ENCODE measurements at places on chromosomes 5 and 9.

GRCh38 chr9:102456562-102456961 lies 538.6 kb upstream of the CYLC2 start:
- no peak for DNase-seq

DNA sequence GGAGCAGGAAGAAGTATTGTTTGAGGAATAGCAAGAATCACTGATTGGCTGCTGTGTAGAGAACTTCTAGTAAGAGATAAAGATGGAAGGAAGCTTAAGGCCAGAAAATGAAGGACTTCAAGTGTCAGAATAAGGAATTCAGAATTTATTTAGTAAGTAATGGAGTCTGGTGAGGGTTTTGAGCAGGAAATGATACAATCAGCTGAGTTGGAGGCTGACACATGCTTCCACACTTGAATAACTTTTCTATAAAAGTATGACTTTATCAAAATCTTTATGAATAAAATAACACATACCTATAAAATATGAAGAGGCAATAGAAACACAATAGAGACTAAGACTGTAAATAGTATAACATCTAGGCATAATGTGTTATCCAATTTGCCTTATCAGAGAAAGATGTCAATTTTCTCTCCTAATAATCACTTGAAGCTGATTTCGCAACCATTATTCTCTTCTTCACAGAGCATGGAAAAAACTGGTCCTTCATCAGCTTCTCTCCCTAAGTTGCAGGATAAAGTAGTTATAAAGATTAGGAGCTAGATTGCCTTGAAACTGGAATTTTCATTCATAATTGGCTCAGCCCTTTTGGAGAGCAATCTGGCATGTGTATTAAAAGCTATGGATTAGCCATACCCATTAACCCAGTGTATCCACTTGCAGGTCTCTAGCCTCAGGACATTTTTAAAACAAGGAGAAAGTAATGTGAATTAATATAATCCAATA lies 143.4 kb downstream of the ZNF608 start:
- DNase-seq = no peak

- no peak for DNase-seq
Measured at GRCh38 chr5:117800261-117800660, 1188.1 kb downstream of the DTWD2 start.

DNA sequence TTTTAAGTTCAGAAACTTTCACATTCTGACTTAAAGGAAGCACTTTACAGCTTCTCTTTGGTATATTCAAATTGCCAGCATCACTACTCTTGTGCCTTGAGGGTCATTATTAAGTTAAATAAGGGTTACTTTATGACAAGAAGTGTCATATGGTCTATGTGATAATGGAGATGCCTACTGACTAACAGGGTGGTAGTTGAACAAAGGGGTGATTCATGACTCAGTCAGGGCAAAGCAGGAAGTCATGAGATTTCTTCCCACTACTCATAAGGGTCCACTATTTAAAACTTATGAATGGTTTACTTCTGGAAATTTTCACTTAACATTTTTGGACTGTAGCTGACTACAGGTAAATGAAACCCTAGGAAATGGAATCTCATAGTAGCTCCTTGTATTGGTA lies 938.3 kb upstream of the PTPRD start:
- no peak for DNase-seq

DNA sequence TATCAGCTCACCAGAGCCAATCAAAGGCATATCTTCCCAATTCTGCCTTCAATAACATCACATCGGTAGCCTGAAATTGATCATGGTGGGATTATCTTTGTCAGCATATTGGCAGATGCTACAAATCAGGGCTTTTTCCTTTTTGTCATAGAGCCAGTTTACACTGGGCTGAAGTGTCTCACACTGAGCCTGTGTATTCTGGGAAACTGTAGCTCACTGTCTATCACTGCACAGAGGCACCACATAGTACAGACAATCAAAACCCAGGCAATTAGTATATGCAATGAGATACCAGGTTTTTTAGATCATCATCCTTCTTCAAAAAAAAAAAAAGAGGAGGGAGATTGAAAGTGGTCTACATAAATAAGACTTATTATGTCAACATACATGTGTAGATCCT lies 46.6 kb downstream of the ADAM19 start:
- no peak for DNase-seq

- no peak for DNase-seq
Measured at GRCh38 chr9:68493958-68494577, 46.6 kb downstream of the TMEM252 start.

DNA sequence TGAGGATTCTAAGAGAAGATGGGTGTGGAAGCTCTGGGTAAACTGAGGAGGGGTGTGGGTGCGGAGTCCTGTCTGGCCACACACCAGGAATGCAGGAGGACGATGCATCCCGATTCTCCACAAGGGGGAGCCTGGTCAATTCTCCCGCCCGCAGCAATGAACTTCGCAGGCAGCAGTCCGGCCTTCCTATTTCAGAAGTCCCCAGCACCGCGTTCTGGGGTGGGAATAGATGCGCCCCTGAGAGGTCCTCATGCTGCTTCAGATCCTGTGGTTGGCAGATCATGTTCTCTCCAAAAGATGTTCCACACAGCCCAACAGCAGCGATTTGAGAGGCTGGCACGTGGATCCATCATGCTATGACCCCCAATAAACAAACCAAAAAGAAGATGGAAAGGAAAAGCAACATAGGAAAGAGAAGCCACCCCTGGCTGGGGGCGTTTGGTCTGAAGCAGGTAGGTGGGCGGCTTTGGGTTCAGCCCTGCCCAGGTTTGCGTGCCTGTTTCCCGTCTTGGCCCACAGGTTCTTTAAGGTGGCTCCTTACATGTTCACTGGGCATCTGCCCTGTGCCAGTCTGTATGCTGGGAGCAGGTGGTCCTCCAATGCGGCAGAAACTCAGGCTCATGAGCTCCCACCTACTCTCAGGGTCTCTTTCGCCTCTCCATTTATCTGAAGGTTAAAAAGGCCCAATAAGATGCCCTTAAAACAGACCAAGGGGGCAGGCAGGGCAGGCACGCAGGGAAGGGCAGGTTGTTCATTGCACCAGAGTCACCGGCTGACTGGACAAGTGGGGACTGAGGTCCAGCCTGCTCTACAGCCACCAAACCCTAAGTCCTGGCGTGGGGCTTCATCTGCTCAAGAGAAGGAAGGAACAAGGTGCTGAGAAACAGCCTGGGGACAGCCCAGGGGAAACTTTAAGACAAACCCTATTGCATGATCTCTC lies 171.6 kb downstream of the PAX5 start:
- no peak for DNase-seq

- peak; percentile 64 for DNase-seq
Measured at GRCh38 chr5:141521244-141521781, 32.4 kb downstream of the PCDHGC5 start.

DNA sequence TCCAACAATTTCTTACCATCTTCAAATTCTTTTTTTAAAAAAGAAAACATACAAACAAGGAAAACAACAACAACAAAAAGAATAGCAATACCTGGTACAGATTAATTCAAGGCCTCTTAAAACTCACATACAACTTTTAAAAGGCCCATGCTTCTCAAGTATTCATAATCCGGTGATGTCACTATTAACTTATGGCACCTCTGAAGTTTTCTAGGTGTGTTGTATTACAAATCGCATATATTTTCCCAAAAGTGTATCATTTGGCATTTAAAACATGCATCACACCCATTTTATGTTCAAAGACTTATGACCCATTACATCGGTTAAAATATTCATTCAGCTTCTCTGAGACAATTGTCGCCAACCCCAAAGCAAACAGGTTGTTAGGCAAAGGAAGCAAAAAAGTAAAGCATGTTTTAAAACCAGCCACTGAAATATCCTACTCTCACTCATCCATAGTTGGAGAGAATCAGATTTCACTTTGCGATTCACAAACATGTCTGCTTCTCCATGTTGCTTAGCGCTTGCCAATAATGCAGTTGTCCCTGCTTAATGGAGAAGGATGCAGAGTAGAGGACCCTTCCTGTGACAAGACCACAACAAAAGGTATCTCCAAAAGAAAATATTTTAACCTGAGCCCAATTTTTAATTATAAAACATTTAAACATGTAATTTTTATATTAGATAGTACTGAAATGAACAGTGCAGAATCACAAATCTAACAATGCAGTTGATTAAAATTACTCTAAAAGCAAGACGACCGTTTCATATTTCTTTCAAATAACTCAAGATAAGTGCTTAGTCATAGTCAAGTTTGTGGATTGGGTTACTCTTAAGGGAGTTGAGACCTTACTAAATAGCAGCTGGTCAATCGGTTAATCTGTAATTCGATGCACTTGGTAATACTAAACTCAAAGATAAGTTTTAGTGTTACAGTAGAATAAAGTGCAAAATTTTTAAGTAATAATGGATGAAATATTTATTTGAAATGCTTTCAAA lies 1.6 kb downstream of the SKP1 start:
- DNase-seq = peak; percentile 32

DNA sequence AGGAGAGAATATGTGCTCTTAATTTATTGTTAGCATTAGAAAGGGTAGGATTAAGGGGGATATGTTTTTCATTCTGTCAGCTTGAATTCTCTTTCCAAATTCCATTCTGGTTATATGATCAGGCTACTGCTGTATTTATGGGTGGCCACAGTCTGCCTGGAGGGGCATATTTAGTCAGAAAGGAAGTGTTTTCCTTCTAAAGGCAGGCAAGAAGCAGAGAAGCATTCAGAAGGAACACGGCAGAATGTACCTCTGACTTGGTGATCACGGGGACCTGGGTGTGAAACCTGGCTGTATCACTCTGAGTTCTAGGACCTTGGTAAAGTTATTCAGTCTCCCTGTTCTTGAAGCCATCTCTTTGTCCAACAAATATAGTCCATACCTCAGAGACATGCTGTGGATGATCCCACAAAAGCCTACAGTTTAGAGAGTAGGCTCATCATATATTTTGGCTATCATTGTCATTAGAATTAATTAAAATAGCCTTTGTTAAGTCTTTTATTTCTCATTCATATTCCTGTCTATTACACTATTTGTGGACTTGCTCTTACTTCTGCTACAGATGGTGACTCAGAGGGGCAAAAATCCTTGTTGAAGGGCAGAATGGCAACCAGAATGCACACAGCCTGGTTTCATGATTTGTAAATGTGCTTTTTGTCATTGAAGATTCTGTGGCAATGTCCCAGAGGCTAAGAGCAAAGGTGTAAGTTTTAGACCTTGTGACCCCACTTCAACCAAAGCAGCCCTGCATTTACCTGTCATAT lies 2.7 kb downstream of the TNC start:
- DNase-seq = no peak

- DNase-seq = no peak
Measured at GRCh38 chr9:70987986-70988385, 133.4 kb downstream of the TRPM3 start.

DNA sequence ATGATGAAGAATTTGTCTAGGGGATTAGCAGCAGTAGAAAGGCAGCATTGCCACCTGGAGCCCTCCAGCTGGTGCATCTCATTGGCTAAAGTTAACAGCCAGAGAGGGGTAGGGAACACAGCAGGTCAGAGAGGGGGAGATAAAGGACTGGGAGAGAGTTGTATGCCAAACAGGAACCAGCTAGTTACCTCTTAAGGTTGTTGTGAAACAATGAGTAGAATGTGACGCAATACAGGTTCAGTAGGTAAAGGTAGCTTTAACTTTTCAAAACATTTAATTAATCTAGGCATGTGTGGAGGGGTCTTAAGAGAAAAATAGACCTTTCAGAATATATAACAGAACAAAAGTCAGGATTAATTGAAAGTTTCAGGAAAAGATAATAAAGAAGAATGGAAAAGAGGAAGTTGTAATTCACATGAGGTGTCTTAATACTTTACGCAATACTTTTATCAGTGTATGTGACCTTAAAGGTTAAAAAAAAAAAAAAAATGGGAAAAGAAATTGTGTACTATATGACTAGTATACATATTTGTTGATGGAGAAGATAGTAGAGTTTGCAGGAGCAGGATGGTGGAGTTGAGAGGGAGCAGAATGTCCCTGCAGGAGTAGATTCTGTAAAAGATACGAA lies 14.3 kb downstream of the FBXO38 start:
- DNase-seq = no peak

DNA sequence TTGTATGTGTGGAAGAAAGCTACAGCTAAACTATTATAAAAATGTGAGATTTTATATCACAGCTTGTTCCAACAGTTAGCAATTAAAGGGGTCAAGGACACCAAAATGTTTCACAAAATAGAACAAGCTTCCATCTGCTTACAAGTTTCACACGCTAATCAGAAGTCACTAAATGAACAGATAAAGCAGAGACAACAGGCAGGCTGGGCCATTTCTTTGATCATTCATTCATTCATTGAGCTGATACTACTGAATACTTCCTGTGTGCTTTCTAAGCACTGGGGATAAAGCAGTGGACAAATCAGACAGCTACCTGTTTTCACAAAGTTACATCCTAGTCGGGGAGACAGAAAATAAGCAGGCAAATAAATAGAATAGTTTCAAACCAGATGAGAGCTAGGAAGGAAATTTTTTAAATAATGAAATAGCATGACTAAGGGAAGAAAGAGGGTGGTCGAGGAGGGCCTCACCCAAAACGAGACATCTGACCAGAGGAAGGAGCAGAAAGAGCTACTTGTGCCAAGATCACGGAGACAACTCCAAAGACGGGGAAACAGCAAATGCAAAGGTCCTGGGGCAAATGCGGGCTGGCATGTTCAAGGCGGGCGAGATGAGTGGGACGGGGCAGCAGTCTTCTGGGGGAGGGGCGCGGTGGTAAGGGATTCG lies 1.2 kb downstream of the MAPK9 start:
- no peak for DNase-seq

GRCh38 chr5:9545992-9546851 lies at the start of gene SEMA5A:
TSS of gene SEMA5A (minus strand) at chr5:9546075. CDS start at chr5:9379946, 166,129 bp downstream.
- DNase-seq = peak; percentile 16

DNA sequence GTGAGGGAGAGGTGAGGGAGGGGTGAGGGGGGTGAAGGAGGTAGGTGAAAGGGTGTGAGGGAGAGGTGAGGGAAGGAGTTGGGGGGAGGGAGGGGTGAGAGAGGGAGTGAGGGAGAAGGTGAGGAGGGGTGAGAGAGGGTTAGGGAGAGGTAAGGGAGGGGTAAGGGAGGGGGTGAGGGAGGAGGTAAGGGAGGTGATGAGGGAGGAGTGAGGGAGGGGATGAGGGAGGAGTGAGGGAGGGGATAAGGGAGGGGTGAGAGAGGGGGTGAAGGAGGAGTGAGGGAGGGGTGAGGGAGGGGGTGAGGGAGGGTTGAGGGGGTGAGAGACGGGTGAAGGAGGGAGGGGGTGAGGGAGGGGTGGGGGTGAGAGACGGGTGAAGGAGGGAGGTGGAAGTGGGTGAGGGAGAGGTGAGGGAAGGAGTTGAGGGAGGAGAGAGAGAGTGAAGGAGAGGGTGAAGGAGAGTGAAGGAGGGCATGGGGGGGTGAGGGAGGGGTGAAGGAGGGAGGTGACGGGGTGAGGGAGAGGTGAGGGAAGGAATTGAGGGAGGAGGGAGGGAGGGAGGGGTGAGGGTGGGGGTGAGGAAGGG lies 18.5 kb downstream of the NINJ1 start:
- no peak for DNase-seq

DNA sequence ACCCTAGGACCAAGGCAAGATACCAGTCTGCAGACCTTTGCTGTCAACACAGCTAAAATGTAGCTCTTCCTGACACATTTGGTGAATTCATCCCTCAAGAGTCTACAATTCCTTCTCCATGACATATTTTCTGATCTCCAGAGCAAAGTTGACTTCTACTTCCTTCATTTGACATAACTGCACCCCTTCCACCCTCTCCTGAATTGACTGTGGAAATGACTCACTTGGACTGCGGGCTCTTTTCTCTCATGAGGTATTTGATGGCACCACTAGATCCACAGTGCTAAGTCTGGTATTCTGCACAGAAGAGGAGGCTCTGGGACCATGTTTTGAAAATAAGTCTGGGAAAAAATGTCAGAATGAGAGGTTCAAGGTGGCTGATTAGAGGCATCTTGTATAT lies 338.4 kb upstream of the TRPC7 start:
- DNase-seq = no peak

- DNase-seq = no peak
Measured at GRCh38 chr5:106860398-106861044, 810.2 kb downstream of the EFNA5 start.
